Stimulated activated CD4-positive, alpha-beta T cell treated with anti-CD3 and anti-CD28 coated beads, Interleukin-1b, Interleukin-23, amount 100 ng/mL, for 4 hours (primary cell): ENCODE measurements at places on chromosomes 1 and 21.

GRCh38 chr1:19974822-19975416 lies 4.5 kb downstream of the PLA2G2A start:
- DNase-seq = no peak

GRCh38 chr1:234369784-234370183 lies 3.5 kb upstream of the COA6 start:
- DNase-seq = no peak

DNA sequence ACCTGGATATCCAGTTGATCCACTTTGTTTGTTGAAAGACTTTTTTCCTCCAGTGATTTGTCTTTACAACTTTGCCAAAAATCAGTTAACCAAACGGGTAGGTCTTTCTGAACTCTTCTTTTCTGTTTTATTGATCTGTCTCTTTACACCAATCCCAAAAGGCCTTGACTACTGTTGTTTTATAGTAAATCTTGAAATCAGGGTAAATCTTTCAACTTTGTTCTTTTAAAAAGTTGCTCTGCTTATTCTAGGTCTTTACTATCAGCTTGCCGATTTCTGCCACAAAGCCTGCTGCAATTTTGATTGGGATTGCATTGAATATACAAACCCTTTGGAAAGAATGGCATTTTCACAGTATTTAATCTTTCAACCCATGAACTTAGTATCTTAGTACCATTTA lies 66.6 kb downstream of the ITSN1 start:
- no peak for DNase-seq

GRCh38 chr1:157025385-157025784 lies 20.2 kb downstream of the ARHGEF11 start:
- no peak for DNase-seq

- DNase-seq = no peak
These were observed 42.7 kb upstream of the SELENON start for GRCh38 chr1:25757151-25757845.

- DNase-seq = no peak
These were observed 161.8 kb downstream of the PGBD5 start for GRCh38 chr1:230264342-230264741.

DNA sequence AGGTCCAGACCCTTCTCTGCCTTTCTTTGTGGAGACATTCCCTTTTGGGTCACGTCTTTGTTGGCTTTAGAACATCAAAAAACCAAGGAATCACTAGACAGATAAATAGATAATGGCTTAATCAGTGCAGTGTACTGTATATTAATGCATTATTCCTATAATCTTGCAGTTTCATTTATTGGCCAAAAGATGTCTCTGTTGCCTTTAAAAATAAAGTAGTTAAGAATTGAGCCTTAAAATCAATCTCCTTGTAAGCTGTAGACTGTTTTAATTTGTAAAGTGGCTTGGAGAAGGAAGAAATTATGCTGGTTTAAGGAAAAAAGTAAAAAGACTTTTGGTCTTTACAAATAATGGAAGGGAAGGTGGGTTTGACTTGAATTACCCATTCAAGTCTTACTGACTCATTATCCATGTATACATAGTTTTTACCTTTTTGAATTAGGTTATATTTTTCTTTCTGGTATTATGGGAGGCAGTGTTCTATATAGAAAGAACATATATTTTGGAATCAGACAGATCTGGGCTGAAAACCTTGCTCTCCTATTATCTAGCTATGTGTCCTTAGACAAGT lies 84.6 kb downstream of the VPS13D start:
- DNase-seq = no peak
